Caco-2 (cell line): ENCODE measurements at places on chromosomes 5 and 9.

- DNase-seq = no peak
Measured at GRCh38 chr5:12865529-12865928, 961.3 kb upstream of the CTNND2 start.

- DNase-seq = peak; percentile 41
Measured at GRCh38 chr5:43631182-43631910, 28.4 kb downstream of the NNT start.

DNA sequence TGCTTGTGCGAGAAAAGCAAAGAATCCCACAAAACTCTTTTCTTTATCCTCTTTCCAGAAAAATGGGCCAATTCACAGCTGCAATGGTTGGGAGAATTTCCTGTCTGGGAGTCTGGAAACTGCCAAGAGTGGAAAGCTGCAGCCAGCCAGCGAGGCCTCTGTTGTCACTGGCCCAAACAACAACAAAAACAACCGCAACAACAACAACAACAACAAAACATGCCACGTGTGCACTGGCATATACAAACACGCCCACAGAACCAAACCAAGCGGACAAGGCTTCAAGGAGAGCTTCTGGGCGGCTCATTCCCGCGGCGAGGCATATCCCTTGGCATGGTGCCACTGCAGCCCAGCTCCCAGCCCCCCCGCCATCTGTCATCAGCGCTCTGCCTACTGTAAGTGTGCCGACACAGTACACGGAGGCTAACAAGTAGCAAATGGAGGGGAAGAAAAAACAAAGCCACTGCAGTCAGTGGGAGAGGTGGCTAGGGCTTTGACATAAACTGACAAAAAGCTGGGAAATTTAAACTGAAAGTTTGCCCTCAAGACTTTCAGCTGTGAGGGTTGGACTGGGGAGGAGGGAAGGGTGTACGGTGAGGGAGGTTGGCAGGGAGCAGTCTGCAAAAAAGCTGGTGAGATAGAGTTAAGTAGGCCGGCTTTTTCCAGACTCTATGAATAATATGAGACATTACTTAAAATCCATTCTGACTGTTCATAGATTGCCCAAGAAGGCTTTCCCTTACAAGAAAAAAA, 165.0 kb upstream of the ZNF462 start:
- no peak for DNase-seq

DNA sequence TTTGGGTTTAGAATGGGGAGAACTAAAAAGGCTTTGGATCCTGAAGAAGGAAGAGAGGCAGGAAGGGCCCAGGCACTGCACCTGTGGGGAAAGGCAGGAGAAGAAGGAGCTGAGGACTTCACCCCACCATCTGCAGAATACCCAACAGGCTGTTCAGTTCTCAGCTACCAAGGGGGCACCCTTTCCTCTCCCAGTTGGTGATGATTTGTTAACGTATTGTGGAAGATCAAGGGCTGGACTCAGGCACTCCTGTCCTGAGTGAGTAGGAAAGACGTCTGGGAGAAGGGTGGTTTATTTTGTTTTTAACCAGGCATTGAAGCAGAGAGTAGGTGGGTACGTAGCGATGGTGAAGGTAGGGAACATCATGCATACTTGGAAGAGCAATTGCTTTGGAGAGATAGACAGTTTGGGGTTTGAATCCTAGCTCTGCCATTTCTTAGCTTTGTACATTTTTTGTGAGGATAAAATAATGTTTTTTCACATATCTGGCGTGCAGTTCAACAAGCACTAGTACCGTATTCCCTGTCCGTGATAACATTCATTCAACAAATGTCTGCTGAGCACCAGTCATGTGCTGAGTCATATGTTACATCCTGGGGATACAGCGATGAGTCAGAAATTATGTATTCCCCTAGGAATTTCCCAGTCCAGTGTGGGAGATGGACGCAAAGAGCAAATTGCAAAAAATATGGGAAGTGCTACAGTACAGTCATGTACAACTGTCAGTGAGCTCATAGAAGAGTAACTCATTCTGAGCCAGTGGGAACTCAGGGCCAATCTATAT, 2.1 kb downstream of the MSANTD3 start:
- DNase-seq = no peak

DNA sequence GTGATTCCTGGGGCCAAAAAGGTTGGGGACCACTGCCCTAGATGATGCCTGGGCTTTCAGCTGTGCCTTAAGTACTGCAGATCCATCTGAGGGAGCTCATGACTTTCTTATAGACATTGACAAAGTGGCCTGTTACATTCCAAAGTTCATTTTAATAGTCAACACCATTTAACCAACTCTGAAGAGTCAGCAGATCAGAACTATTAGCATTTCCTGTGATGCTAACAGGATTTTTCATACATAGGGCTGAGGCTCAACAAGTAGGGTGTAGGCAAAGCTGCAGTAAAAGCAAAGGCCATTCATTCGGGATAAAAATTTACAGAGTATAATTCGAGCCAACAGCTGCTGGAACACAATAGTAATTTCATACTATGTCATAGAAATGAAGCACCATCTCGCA, 105.4 kb downstream of the LPAR1 start:
- DNase-seq = no peak

GRCh38 chr9:33229359-33230114, 10.4 kb upstream of the SPINK4 start:
- peak; percentile 84 for DNase-seq

GRCh38 chr9:95239071-95239470, 78.4 kb downstream of the FANCC start:
- DNase-seq = no peak

DNA sequence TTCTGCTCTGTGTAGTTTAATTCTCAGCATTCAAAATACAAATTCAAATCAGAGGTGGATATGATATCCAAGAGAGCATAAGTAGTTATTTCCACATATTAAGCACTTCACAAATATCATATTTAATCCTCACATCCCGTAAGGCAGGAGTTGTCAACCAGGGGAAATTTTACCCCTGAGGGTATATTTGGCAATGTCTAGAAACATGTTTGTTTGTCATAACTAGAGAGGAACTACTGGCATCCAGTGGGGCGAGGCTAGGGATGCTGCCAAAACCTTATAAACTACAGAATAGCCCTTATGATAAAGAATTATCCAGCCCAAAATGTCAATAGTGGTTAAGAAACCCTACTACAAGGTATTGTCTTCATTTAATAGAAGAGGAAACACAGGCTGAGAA, 619.4 kb downstream of the SLCO4C1 start:
- DNase-seq = no peak

- DNase-seq = peak; percentile 61
Measured at GRCh38 chr9:120928483-120929228, 2.1 kb upstream of the TRAF1 start.

DNA sequence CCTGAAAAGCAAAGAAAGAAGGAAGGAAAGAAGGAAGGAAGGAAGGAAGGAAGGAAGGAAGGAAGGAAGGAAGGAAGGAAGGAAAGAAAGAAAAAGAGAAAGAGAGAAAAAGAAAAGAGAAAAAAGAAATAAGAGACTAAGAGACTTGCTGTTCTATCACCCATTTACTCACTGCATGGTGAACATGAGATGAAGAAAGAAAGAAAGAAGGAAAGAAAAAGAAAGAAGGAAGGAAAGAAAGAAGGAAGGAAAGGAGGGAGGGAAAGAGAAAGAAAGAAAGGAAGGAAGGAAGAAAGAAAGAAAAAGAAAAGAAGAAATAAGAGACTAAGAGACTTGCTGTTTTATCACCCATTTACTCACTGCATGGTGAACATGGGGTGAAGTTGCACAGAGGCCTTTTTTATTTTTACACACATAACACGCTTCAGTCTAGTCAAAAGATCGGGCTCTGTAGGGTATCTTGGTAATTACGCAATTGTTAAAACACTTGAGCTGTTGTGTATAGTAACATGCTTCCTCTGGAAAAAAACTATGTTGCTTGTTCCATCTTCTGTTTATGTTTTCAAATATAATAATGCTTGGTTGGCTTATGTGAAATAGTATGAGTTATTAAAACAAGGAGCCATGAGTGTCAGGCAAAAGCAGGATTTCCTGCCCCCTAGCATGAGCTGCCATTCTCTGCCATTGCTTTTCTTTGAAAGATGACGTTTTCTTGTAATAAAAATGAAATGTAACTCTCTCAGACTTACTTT, 119.3 kb upstream of the ZNF608 start:
- DNase-seq = no peak

GRCh38 chr9:137221506-137222111, 431 bp downstream of the RNF208 start:
- DNase-seq = peak; percentile 65

GRCh38 chr5:72386639-72387038, 66.5 kb downstream of the PTCD2 start:
- no peak for DNase-seq

DNA sequence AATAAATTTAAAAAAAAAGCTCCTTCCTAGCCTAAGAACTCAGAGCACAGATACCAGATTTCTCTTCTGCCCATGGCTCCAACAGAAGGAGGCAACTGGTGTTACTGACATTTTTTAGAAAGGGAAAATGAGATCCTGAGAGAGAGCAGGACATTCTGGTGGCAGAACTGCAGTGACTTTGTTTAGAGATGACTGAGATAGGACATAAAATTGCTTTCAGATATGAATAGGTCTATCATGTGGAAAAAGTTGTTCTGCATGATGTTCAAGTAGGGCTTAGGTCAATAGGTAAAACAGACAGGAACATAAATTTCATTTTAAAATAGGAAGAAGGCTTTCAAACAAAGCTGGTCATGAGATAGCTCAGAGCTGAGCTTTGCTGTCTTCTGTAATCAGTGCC, 49.6 kb downstream of the NIPAL4 start:
- DNase-seq = no peak

- no peak for DNase-seq
Measured at GRCh38 chr5:138459311-138459933, 5.9 kb upstream of the EGR1 start.

GRCh38 chr9:122767817-122768216, 20.9 kb upstream of the OR5C1 start:
- no peak for DNase-seq

DNA sequence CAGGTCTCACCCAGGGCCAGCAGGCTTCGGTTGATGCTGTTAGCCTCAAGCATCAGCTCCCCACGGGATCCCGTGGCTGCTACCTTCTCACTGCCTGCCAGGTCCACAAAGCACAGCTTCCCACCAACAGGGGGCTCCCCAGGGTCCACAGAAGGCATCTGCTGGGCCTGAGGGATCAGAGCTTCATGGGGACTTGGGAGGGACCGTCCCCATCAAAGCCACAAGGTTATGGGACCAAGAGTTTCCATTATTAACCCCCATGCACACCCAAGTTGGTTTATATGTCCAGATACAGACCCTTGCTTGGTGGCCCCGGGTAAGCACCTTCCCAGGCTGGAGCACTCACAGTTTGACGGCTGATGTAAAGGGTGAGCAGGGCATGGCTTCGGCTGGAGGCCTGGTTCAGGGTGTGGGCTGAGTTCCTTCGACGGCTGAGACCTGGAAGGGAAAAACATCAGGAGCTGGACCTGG, 3.0 kb downstream of the KIF12 start:
- DNase-seq = no peak

DNA sequence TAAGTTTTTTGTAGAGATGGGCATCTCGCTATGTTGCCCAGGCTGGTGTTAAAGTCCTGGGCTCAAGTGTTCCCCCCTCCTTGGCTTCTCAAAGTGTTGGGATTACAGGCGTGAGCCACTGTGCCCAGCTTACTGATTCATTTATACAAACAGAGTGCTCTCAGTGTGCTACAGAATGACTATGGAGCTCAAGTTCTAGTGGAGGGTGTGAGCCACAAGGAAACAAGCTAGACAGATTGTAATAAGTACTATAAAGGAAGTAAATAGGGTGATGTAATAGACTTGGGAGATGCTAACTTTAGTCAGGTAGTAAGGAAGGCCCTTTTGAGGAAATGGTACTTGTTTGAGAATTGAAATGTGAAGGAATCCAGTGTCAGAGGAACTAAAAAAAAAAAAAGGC, 1.7 kb upstream of the TMEM267 start:
- no peak for DNase-seq

DNA sequence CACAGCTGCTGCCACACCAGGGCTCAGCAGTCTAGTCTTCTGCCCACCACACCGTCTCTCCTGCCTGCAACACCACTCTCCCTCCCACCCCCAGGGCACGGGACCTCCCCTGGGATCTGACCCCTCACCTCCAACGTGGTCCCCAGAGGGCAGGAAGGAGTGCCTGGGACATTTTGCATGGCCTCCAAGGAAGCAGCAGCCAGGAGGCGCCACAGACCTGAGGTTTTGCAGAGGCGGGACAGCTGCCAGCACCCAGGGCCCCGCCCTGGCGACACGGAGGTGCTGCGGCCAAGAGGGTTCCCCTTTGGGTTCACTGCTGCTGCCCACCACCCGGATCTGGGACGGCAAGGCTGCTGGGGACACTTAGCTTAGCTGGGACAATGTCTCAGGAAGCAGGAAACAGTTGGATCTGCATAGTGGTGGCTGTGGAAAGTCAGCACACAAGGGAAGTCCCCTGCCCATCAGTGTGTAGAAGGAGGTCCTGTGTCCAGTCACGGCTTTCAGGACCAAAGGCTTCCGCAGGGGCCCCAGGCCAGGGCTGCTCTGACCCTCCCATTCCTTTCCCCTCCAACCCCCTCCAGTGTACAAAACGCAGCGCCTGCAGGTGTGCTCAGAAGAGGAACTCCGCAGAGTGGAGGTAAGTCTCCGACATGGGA, 13.8 kb downstream of the PROP1 start:
- DNase-seq = peak; percentile 37

GRCh38 chr5:113263545-113263944, 171.2 kb downstream of the TSSK1B start:
- DNase-seq = no peak

DNA sequence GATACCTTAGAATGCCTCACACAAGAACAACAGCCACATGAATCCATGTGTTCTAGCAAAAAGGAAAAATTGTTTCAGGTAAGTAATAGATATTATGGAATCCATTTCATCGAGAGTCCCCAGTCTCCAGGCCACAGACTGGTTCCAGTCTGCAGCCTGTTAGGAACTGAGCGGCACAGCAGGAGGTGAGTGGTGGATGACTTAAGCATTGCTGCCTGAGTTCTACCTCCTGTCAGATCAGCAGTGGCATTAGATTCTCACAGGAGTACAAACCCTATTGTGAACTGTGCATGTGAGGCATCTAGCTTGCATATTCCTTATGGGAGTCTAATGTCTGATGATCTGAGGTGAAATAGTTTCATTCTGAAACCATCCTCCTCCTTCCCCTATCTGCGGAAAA, 207.0 kb downstream of the CSNK1G3 start:
- DNase-seq = no peak

DNA sequence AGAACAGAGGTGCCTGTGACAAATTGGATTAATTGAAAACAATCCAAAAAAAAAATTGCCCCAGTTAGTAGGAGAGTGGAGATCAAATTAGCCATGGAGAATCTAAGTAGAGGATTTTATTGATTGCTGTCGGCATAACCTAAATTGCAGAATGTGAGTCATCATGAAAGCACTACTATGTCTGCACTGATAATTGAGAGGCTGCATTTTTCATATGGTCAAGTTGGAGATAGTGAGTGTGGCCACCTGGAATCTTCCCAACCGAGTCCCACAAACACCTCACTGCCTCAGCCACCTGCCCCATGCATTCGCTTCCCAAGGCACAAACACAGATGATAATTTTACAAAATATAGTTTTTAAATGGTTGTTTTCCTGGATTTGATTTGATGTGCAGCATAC, 123.7 kb downstream of the NTRK2 start:
- DNase-seq = no peak

- no peak for DNase-seq
Measured at GRCh38 chr5:181235689-181236366, 7.9 kb downstream of the RACK1 start.

- no peak for DNase-seq
Measured at GRCh38 chr9:87238545-87238944, 259.1 kb upstream of the DAPK1 start.

- DNase-seq = no peak
Measured at GRCh38 chr5:154509784-154510555, 31.9 kb upstream of the HAND1 start.

GRCh38 chr5:34490506-34491250, 165.4 kb upstream of the RAI14 start:
- no peak for DNase-seq
